ENCODE measurements at places on chromosomes 1 and 21. TPM values are rescaled to one million over a fixed set of nuclear protein-coding genes. Genes with fewer than 3 reads are reported as not detected.

DNA sequence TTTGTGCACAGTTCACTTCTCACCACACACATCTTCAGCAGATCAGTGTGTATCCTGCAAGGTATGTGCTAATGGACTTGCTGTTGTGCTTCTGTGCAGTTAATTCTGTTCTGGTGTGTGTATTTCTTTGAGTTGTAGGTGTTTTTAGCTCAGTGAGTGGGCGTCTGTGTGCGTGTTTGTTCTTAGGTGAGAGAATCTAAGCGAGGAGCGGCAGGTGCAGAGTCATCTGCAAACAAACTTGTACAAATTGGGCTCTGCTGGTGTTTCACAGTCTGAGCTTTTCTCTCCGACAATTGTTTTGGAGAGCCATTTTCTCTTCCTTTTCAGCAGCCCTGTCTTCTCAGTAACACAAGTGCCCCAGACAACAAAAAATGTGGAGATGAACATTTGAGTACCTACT lies 43.6 kb downstream of the ACP6 start:
- H3K4me3 ChIP-seq: no peak overlapping the region
- H3K4me1 ChIP-seq: no peaks in the 10 kb centered on the region
- H3K36me3 ChIP-seq: no peaks in the 10 kb centered on the region
- no peaks in the 10 kb centered on the region for H3K27me3 ChIP-seq
- no peak for DNase-seq
- H3K27ac ChIP-seq: no peak overlapping the region

GRCh38 chr21:25664491-25664931 lies 25.5 kb downstream of the JAM2 start:
- no peaks in the 10 kb centered on the region for H3K27me3 ChIP-seq
- H3K4me1 ChIP-seq: no peaks in the 10 kb centered on the region
- H3K36me3 ChIP-seq: no peaks in the 10 kb centered on the region
- H3K4me3 ChIP-seq: no peak overlapping the region

- no peaks in the 10 kb centered on the region for H3K4me1 ChIP-seq
- no peak overlapping the region for H3K4me3 ChIP-seq
- no peaks in the 10 kb centered on the region for H3K36me3 ChIP-seq
- DNase-seq: no peak
- H3K27me3 ChIP-seq: no peaks in the 10 kb centered on the region
Observed at GRCh38 chr1:185474440-185475149, 157.6 kb upstream of the IVNS1ABP start.

- no peaks in the 10 kb centered on the region for H3K36me3 ChIP-seq
- no peak for DNase-seq
- peak overlapping the region; percentile 54 for H3K27ac ChIP-seq
- H3K4me1 ChIP-seq: peaks cover 10% of the 10 kb centered on the region
- H3K4me3 ChIP-seq: no peak overlapping the region
Observed at GRCh38 chr1:24928689-24929397, 1.2 kb downstream of the RUNX3 start.

GRCh38 chr1:231420959-231421545 lies 1.0 kb downstream of the EGLN1 start:
- peak overlapping the region; percentile 99 for H3K27ac ChIP-seq
- H3K4me1 ChIP-seq: peaks cover 46% of the 10 kb centered on the region
- peak; percentile 68 for DNase-seq
- peak overlapping the region; percentile 74 for H3K4me3 ChIP-seq

GRCh38 chr21:25897383-25897782 lies 162.6 kb downstream of the GABPA start:
- H3K27me3 ChIP-seq: no peaks in the 10 kb centered on the region
- DNase-seq: no peak
- no peak overlapping the region for H3K27ac ChIP-seq
- H3K4me3 ChIP-seq: no peak overlapping the region
- H3K36me3 ChIP-seq: peaks cover 7% of the 10 kb centered on the region
- no peaks in the 10 kb centered on the region for H3K4me1 ChIP-seq

GRCh38 chr1:55213885-55214211 lies 1.3 kb downstream of the USP24 start:
- H3K27ac ChIP-seq: peak overlapping the region; percentile 93
- peaks cover 25% of the 10 kb centered on the region for H3K4me1 ChIP-seq
- no peaks in the 10 kb centered on the region for H3K36me3 ChIP-seq
- DNase-seq: no peak
- peak overlapping the region; percentile 92 for H3K4me3 ChIP-seq

DNA sequence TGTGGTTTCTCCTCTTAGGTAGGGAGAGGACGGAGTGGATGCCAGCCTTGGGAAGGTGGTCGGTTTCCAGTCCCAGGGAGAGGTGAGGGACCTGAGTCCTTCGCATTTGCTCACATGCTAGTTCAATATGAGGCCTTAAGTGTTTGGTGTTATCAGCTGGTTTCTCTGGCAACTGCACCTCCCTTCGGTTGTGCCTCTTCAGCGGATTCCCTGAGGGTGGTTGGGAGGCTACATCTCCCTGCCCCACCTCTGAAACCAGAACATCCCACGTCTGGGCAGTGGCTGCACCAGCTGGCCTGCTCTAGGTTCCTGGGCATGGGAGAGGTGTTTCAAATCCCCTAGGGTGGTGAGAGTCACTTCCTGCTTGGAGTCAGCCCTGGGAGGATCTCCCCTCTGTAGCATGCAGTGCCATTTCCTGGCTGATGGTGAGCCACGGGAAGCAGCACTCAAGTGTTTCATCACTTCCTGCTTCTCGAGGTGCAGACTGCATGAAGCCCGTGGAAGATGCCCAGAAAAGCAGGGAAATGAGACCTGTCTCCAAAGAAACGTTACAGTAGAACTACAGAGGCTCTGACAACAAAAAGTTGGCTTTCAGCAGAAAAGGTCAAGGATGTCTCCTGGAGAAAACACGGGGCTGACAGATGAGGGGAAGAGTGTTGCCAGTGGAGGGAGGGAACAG lies 4.5 kb downstream of the TMEM125 start:
- no peak overlapping the region for H3K27ac ChIP-seq
- H3K4me3 ChIP-seq: no peak overlapping the region

GRCh38 chr1:22229379-22229778 lies 86.5 kb upstream of the WNT4 start:
- no peak for DNase-seq
- no peaks in the 10 kb centered on the region for H3K27me3 ChIP-seq
- no peak overlapping the region for H3K4me3 ChIP-seq

DNA sequence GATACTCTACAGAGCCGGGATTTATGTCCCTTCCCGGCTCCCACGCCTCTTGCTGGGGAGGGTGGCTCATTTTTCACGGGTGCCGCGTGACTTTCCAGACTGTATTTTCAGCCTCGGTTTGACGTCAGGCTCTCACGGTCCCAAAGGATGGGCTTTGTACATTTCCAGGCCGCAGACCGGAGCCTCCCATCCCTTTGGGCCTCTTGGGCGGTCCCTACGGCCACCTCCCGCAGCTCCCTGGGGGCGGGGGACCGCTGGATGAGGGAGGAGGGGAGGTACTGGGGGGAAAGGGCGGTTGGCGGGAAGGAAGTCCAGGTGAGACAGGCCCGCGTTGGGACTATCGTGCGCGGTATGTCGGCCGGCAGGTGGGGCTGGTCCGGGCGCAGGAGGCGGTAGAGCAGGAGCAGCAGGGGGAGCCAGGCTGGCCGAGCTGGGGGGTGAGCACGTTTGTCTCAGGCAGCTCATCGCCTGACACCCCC lies 17.9 kb downstream of the UBL4B start:
- H3K4me3 ChIP-seq: no peak overlapping the region
- H3K36me3 ChIP-seq: no peaks in the 10 kb centered on the region
- no peak for DNase-seq
- no peaks in the 10 kb centered on the region for H3K4me1 ChIP-seq
- no peak overlapping the region for H3K27ac ChIP-seq

GRCh38 chr21:23664193-23664694 lies 1943.0 kb downstream of the MRPL39 start:
- no peaks in the 10 kb centered on the region for H3K36me3 ChIP-seq
- DNase-seq: no peak
- H3K4me1 ChIP-seq: no peaks in the 10 kb centered on the region

GRCh38 chr1:187877220-187877619 lies 1048.5 kb downstream of the PLA2G4A start:
- H3K27ac ChIP-seq: no peak overlapping the region
- H3K4me1 ChIP-seq: no peaks in the 10 kb centered on the region
- no peak for DNase-seq
- H3K36me3 ChIP-seq: no peaks in the 10 kb centered on the region
- H3K4me3 ChIP-seq: no peak overlapping the region

- no peaks in the 10 kb centered on the region for H3K36me3 ChIP-seq
- H3K4me1 ChIP-seq: no peaks in the 10 kb centered on the region
- H3K27ac ChIP-seq: no peak overlapping the region
- DNase-seq: no peak
Observed at GRCh38 chr1:14521622-14522021, 76.9 kb upstream of the KAZN start.

Gene PDC
- total RNA-seq: not detected

Gene LENEP
- total RNA-seq: 0.29 TPM

Gene TTLL7
- total RNA-seq: 22.4 TPM

Gene TBX15
- not detected for total RNA-seq

Gene DISP3
- 0.13 TPM for total RNA-seq

Gene WNT4
- total RNA-seq: 4.4 TPM

Gene KRTAP7-1
- total RNA-seq: not detected

Gene SPRR2G
- total RNA-seq: not detected

Gene RO60
- 22.2 TPM for total RNA-seq

Gene NPR1
- 2.6 TPM for total RNA-seq

Gene RGS16
- 2.2 TPM for total RNA-seq
